ENCODE measurements at places on chromosomes 6 and 20. TPM values are rescaled to one million over a fixed set of nuclear protein-coding genes. Genes with fewer than 3 reads are reported as not detected.

- DNase-seq: no peak
These were observed 99.6 kb downstream of the CEP57L1 start for GRCh38 chr6:109194880-109195279.

DNA sequence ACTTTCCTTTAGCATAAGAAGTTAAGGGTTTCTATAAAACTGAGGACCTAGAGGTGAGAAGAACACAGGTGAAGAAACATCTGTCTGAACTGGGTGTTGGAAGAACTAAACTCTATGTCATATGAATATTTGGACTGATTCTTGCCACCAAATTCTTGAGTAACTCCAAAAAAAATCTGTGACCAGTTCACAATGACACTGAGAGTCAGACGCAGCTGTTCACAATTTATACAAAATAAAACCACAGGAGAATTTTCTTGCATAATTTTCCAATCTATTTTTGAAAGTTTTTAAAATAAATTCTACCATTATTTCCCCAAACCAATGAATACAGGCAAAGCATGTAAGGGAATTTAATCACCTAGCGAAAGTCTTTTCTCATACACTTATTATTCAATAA, 148.1 kb upstream of the TCF21 start:
- DNase-seq: no peak

GRCh38 chr6:74750826-74751225, 455.0 kb downstream of the COL12A1 start:
- DNase-seq: no peak

- no peak for DNase-seq
These were observed 51.0 kb upstream of the ZFP64 start for GRCh38 chr20:52242237-52243230.

C6orf118 gene
- total RNA-seq: not detected

DNA sequence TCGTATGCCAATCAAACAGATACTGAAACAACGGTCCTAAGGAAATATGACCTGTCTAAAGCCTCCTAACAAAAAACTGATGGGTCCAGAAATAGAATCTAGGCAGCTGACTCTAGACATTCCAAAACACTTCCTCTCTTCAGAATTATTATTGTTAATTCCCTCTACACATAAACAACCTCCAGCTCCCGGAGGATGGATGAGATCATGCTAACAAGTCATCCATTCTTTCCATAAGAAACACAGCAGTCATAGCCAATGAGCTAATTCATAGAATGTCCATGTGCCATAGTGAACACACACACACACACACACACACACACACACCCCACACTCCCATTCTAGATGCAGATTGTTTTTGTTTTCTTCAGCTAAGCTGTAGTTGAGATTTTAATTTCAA, 44.3 kb downstream of the HDGFL1 start:
- DNase-seq: peak; percentile 78

LY6G5C gene
- 1.8 TPM for total RNA-seq

DNA sequence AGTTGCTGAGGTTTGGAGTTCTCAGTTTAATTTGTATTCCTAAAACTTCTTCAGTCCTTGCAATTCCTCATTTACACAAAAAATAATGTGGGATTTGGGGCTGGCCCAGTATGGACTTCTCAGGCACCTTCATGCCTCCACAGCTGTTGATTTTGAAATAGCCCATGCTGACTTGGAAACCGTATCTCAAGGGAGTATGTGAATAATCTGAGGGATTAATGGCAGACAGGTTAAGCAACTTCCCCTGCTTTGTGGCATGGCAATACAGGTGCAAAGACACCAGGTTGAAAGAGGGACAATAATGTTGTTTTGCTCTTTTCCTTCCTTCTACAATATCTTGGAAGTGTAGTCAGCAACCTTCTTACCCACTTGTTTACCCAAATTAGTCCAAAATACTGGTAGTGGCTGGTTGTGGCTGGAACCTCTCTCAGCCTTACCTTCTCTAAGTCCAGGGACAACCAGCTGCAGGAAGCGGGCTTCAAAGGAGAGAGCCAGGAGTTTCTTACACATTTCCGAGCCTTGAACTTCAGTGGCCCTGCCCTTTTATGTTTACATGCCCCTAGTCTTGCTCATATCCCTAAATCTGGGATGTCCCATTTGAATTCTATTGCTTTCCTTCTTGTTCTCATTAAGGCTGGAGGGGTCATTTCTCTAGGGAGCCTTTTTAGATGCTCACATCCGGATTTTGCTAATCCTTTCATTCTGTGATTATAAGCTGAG, 44.1 kb upstream of the ADGRF1 start:
- no peak for DNase-seq

GRCh38 chr6:149921361-149921760, 1.6 kb downstream of the RAET1G start:
- no peak for DNase-seq

- DNase-seq: peak; percentile 9
These were observed 443.5 kb downstream of the PREX1 start for GRCh38 chr20:48384147-48384818.
